ENCODE measurements at places on chromosomes 5 and 9. TPM values are rescaled to one million over a fixed set of nuclear protein-coding genes. Genes with fewer than 3 reads are reported as not detected.

NIPSNAP3A gene
- total RNA-seq = 8.0 TPM

PALM2AKAP2 gene
- total RNA-seq = not detected

ZNF366 gene
- not detected for total RNA-seq

- H3K36me3 ChIP-seq = no peaks in the 10 kb centered on the region
- H3K27ac ChIP-seq = no peak overlapping the region
- no peak overlapping the region for H3K4me3 ChIP-seq
- no peaks in the 10 kb centered on the region for H3K4me1 ChIP-seq
- DNase-seq = no peak
Observed at GRCh38 chr9:126474786-126475485, 138.8 kb upstream of the LMX1B start.

- no peak overlapping the region for H3K27ac ChIP-seq
- no peak overlapping the region for H3K4me3 ChIP-seq
- no peak for DNase-seq
- no peaks in the 10 kb centered on the region for H3K36me3 ChIP-seq
- peaks cover 8% of the 10 kb centered on the region for H3K4me1 ChIP-seq
Observed at GRCh38 chr5:132662925-132663770, 5.2 kb downstream of the IL13 start.

DNA sequence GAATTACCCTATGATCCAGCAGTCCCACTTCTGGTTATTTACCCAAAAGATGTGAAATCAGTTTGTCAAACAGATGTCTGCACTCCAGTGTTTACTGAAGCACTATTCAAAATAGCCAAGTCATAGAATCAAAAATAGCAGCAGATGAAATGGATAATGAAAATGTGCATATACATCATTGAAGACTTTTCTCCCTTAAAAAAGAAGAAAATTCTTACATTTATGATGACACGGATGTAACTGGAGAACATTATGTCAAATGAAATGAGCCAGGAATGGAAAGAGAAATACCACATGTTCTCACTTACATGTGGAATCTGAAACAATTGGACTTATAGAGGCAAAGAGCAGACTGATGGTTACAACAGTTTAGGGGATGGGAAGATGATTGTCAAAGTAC lies 21.5 kb upstream of the PLEKHG4B start:
- DNase-seq = no peak
- no peak overlapping the region for H3K27ac ChIP-seq
- no peaks in the 10 kb centered on the region for H3K4me1 ChIP-seq
- no peak overlapping the region for H3K4me3 ChIP-seq
- peaks cover 33% of the 10 kb centered on the region for H3K27me3 ChIP-seq

DNA sequence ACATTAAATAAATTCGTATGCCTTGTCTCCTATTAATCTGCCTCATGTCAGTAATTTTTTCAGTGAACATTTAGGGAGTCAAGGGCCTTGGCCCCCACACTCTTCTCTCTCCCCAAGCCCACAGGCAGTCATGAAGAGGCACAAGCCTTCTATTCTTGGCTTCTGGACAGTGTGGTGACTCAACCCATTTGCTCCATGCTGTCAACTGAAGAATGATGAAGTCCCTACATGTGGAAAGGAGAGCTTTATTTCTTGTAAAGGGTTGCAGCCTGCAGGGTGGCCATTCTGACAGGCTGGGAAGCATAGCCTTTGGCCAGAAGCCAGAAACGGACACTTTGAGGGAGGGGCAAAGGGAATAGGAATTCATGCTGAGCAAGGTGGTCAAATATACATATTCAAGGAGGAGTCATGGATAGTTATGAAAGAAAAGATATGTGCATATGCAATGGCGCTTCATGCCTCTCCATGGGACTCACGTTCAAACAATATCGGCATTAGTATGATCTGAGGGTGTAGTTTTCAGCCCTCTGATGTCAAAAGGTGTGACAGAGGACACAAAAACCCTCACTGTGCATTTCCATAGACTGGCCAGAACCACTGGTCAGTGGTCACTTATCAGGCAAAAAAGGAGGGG lies 31.3 kb downstream of the ANKRA2 start:
- H3K4me3 ChIP-seq = no peak overlapping the region
- H3K27ac ChIP-seq = no peak overlapping the region
- no peak for DNase-seq

DNA sequence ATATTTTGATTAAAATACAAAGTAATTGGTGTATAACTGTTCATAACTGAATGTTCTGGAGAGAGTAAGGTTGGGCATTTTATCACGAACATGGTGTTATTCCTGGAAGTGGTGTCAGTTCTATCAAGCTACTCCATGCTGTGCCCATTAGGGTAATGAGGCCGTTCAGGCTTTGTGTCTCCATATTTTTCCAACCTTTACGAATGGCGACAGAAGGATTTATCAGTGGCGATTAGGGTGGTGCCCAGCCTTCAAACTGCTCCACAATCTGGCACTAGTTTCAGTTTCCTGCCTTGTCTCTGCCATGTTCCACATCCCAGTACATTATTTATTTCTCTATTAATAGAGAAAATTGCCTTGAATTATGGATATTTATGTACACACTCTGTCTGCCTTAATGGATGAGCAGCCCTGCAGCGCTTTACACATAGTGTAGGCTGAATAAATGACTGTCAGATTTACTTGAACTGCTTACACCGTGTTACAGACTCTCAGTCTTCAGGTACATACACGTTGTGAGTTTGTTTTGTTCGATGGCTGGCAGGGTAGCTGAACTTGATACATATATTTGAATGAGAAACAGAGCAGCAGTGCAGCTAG lies 23.9 kb upstream of the TMC1 start:
- H3K4me1 ChIP-seq = no peaks in the 10 kb centered on the region
- H3K27me3 ChIP-seq = no peaks in the 10 kb centered on the region
- DNase-seq = no peak
- H3K4me3 ChIP-seq = no peak overlapping the region

DNA sequence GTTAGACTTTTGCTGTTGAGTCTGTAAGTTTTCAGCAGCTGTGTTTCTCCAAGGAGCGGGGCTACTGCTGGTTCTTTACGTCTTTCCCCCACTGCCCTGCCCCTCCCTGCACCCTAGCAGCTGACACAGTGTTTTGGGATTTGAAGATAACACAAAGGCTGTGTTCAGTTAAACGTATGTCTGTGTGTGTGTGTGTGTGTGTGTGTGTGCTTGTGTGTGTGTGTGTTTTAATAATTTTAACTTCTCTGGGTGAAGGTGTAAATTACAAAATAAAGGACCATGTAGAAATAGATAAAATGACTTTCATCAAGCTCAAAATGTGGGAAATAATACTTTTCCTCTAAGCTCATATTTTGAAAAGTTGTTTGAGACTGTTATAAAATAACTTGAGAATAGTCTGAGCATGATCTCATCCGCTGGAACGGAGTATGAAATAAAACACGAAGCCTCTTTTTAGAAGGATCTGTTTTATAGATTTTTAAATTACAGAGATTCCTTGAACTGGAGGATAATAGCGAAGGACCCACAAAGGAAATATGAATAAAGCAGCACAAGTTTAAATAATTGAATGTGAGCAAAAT lies 10.9 kb downstream of the ABL1 start:
- peaks cover 29% of the 10 kb centered on the region for H3K4me1 ChIP-seq
- H3K27ac ChIP-seq = no peak overlapping the region
- H3K27me3 ChIP-seq = no peaks in the 10 kb centered on the region
- no peaks in the 10 kb centered on the region for H3K36me3 ChIP-seq
- no peak for DNase-seq

DNA sequence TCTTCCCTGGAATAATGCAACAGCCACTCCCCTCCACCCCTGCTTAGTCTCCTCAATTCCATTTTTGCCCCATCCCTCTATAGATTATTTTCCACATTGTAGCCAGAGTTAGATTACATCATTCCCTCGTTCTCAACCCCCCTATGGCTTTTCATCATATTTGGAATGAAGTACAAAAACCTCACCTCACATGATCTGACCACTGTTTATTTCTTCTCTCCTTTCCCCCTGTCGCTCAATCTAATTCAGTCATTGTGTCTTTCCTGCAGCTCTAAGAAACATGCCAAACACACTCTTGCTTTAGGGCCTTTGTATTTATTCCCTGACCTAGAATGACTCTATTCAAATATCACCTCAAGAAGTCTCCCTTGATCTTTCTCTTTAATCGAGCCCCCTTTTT lies 22.6 kb upstream of the HK3 start:
- H3K4me1 ChIP-seq = peaks cover 8% of the 10 kb centered on the region
- no peaks in the 10 kb centered on the region for H3K27me3 ChIP-seq
- no peak overlapping the region for H3K4me3 ChIP-seq
- no peak for DNase-seq
- H3K27ac ChIP-seq = no peak overlapping the region

GRCh38 chr5:65768723-65769346 lies 46.8 kb downstream of the NLN start:
- no peak overlapping the region for H3K4me3 ChIP-seq
- no peak for DNase-seq
- peaks cover 12% of the 10 kb centered on the region for H3K36me3 ChIP-seq
- H3K27me3 ChIP-seq = no peaks in the 10 kb centered on the region
- H3K4me1 ChIP-seq = no peaks in the 10 kb centered on the region

DNA sequence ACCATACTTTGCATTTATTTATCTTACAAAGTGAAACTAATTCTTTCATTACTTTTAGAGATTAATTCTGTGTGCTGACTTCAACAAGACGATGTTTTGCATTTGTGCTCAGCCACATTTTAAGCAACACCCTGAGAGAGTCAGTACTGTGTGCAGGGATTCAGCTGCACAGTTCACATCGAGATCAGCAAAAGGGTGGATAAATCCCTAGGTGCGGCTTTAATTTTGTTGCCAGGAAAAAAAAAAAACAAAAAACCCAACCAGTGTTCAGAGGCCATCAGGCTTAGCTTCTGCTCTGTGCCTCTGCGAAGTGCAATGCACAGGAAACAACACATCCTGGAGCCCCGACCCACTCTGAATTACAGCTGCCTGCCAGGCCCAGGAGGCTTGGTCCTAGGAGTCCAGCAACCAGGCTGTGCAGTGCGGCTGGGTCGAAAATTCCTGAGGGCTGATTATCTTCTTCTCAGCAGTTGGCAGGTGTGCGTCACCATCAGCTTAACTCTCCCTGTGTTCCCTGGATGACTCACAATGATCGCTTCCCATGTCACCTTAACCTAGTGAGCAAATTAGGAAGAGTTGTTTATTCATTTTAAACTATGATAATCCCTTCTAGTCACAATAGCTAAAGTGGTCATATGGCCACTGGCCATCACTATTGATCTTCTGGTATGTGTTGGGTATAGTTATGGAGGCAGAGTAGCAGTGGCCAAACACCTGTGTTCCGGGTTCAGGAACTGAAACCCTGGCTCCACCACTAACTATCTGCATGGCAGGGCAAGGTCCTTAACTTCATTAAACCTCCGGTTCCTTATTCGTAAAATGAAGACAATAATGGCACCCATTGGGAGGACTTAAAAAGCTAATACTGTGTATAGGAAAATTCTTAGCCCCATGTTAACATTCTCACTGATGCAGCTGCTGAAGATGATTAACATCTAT lies 31.2 kb upstream of the NDUFB6 start:
- H3K4me3 ChIP-seq = no peak overlapping the region
- no peaks in the 10 kb centered on the region for H3K4me1 ChIP-seq
- peak; percentile 67 for DNase-seq
- H3K27ac ChIP-seq = no peak overlapping the region
- no peaks in the 10 kb centered on the region for H3K27me3 ChIP-seq

DNA sequence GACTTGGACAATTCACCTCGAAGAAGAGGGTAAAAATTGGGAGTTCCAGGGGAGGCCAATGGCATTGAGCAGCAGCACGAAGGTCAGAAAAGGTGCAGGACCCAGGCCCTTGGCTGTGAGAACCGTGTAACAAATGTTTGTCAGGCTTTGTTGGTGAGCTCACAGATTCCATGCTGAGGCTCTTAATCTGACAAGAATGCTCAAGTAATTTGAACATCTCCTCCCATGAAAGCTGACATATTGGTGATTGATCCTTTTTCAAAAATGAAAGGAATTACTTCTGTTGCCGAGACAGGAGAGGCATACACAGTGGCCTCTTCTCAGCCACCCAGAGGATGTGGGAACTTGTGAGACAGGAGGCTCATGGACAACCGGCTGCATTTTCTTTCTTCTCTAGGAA lies 11.6 kb downstream of the RAI14 start:
- no peak for DNase-seq
- H3K4me3 ChIP-seq = no peak overlapping the region

DNA sequence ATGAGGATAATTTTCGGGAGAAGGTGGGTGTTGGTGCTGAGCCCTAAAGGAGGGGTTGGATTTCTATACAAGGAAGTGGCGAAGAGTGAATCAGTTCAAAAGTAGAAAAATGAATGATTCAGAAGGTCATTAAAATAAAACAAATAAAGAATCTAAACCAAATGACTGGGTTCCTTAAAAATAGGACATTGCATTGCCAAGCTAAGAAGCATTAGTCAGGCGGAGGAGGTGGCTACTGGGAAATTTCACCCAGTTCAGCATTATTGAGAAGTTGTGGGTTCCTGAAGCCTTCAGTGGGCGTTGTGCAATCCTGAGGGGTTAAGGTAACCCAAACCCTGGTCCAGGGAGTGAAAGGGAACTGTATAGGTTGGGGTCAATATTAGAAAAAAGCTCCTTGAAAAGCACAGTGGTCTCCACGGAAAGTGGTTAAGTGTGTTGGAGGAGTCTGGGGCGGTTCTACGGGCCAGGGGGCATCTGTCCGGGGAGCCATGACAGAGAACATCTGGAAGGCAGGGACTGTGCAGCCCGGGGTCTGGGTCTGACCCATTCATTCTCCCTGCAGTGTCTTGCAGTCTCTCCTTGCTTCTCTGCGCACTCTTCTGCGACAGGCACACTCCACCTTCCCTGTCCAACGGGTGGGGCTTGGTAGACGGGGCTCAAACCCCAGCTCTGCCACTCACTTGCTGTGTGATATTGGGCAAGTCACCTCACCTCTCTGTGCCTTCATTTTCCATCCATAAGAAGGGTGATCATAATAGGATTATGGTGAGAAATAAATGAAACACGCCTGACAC lies 27.6 kb upstream of the DUSP1 start:
- peaks cover 61% of the 10 kb centered on the region for H3K4me1 ChIP-seq
- peak overlapping the region; percentile 69 for H3K27ac ChIP-seq

DNA sequence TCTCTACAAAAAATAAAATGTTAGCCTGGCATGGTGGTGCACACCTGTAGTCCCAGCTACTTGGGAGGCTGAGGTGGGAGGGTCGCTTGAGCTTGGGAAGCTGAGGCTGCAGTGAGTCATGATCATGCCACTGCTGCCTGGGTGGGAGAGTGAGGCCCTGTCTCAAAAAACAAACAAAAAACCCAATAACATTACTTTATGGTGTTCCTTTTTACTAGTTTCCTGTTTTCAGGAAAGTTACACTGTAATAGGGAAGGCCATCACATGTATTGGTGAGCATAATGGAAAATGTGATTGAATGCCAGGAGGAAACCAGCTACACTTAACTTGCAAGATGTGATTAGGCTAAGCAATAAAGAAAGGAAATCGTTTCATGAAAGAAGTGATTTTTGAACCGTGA lies 42.7 kb downstream of the SV2C start:
- no peak for DNase-seq
- peaks cover 75% of the 10 kb centered on the region for H3K27me3 ChIP-seq
- no peak overlapping the region for H3K27ac ChIP-seq
- no peaks in the 10 kb centered on the region for H3K4me1 ChIP-seq

DNA sequence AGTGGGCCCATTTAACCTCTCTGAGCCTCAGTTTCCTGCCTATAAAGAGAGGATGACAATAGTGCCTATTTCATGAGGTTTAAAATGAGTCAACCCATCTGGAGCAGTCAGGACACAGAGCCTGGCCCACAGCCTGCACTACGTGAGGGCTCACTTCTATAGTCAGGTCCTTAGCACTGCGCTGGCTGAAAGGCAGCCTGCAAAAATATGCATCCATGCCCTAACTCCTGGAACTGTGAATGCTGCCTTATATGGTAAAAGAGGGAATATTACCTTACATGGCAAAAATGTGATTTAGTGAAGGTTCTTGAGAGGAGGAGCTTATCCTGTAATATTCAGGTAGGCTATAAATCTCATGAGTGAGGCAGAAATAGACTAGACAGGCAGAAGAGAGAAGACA lies 98.5 kb downstream of the GABBR2 start:
- no peak for DNase-seq
- H3K4me1 ChIP-seq = no peaks in the 10 kb centered on the region
- H3K27ac ChIP-seq = no peak overlapping the region

Data from Calu3 (cell line).